A549 treated with GW870086 at 1 μM for 4 hours (cell line): ENCODE measurements at places on chromosomes 2 and 18. TPM values are rescaled to one million over a fixed set of nuclear protein-coding genes. Genes with fewer than 3 reads are reported as not detected.

Gene PDCD1
- not detected in 5 replicates for total RNA-seq

Gene SP100
- 25.3 to 30.0 TPM (median 28.6 TPM) in 5 replicates for total RNA-seq

Gene CDH2
- 32.4 to 50.6 TPM (median 48.5 TPM) in 5 replicates for total RNA-seq

Gene PPM1B
- total RNA-seq = 23.7 to 31.4 TPM (median 29.4 TPM) in 5 replicates

Gene SRBD1
- total RNA-seq = 7.8 to 9.0 TPM (median 8.4 TPM) in 5 replicates

Gene ANKRD30B
- not detected in 5 replicates for total RNA-seq

Gene LRRC30
- total RNA-seq = not detected in 5 replicates

Gene RSAD2
- 0.13 to 0.30 TPM (median 0.25 TPM) in 5 replicates for total RNA-seq

Gene NTSR2
- not detected in 5 replicates for total RNA-seq

Gene STARD6
- 0.22 TPM in 1 of 5 replicates, not detected in the others for total RNA-seq

Gene LGALSL
- 11.1 to 13.7 TPM (median 11.9 TPM) in 5 replicates for total RNA-seq

Gene EMILIN1
- 0.32 to 0.56 TPM (median 0.45 TPM) in 5 replicates for total RNA-seq

Gene SLC9A4
- total RNA-seq = not detected in 5 replicates

Gene SERPINB10
- not detected in 5 replicates for total RNA-seq

Gene TUBA4B
- 0.13 to 0.34 TPM (median 0.19 TPM) in 3 of 5 replicates, not detected in the others for total RNA-seq
